ENCODE measurements at places on chromosomes 12 and 14. TPM values are rescaled to one million over a fixed set of nuclear protein-coding genes. Genes with fewer than 3 reads are reported as not detected.

DNA sequence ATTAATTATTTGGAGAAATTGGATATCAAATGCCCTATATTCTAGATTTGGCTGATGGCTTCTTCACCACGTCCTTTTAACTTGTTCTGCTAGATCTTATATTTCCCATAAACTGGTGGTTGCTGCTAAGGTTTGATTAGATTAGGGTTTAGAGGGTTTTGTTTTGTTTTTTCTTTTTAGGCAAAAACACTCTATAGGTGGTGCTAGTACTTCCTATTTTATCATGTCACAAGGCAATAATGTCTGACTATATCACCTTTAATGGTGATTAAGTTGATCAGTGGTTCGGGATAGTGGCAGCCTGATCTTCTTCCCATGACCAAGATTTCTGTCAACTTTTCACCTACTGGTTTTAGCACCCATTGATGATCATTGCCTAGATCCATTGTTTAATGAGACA is 455.1 kb downstream of the RAD51B start:
- DNase-seq, result no peak
- no peaks in the 10 kb centered on the region for H3K27me3 ChIP-seq
- H3K36me3 ChIP-seq, result no peaks in the 10 kb centered on the region
- no peak overlapping the region for H3K4me3 ChIP-seq
- no peaks in the 10 kb centered on the region for H3K4me1 ChIP-seq

Gene MIP
- not detected for total RNA-seq

DNA sequence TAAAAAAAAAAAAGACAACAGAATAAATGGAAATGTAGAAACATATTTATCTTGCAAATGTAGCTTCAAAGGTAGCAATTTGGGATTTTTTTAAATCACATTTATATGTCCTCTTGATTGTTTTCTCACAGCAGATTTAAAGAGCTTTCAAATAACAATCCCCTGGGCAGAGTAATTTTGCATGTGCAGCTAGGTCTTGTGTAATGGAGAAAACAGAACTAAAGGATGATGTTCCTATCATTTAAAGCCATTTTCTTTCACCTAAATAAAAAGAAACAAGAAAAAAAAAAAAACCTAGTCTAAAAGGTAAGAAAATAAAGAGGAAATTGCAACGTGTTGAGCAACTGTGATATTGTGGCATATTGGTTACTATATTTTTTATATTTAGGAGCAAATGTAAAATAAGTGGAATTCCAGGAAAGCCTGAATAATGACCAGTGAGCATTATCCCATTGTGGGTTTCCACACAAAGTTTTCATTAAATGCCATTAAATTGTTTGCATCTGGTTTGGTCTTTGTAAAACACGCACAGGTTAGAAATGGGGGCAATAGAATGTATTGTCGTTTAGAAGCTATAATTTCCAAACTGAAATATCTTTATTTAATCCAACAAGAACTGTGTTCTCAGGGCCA is 215.6 kb downstream of the SLC6A15 start:
- no peaks in the 10 kb centered on the region for H3K4me1 ChIP-seq
- no peak overlapping the region for H3K27ac ChIP-seq
- H3K27me3 ChIP-seq, result no peaks in the 10 kb centered on the region
- no peak for DNase-seq
- no peaks in the 10 kb centered on the region for H3K36me3 ChIP-seq

Gene TPH2
- total RNA-seq, result not detected

GRCh38 chr12:119020406-119021360 is 39.3 kb downstream of the SRRM4 start:
- H3K4me1 ChIP-seq, result no peaks in the 10 kb centered on the region
- no peak overlapping the region for H3K27ac ChIP-seq
- no peak for DNase-seq
- H3K27me3 ChIP-seq, result no peaks in the 10 kb centered on the region

- H3K27me3 ChIP-seq, result no peaks in the 10 kb centered on the region
- H3K4me1 ChIP-seq, result no peaks in the 10 kb centered on the region
- H3K27ac ChIP-seq, result no peak overlapping the region
- DNase-seq, result no peak
- no peaks in the 10 kb centered on the region for H3K36me3 ChIP-seq
Observed at GRCh38 chr14:60951776-60952435, 29.0 kb downstream of the TRMT5 start.

Gene OVCH1
- total RNA-seq, result not detected

Gene FOXG1
- total RNA-seq, result not detected

GRCh38 chr14:20295067-20295466 is 10.7 kb downstream of the TTC5 start:
- H3K4me3 ChIP-seq, result no peak overlapping the region
- H3K36me3 ChIP-seq, result peaks cover 30% of the 10 kb centered on the region
- H3K27me3 ChIP-seq, result no peaks in the 10 kb centered on the region

Gene TAS2R8
- not detected for total RNA-seq

Data from naive thymus-derived CD4-positive, alpha-beta T cell (primary cell).